Renal cortical epithelial cell (primary cell): ENCODE measurements at places on chromosomes 12 and 14.

DNA sequence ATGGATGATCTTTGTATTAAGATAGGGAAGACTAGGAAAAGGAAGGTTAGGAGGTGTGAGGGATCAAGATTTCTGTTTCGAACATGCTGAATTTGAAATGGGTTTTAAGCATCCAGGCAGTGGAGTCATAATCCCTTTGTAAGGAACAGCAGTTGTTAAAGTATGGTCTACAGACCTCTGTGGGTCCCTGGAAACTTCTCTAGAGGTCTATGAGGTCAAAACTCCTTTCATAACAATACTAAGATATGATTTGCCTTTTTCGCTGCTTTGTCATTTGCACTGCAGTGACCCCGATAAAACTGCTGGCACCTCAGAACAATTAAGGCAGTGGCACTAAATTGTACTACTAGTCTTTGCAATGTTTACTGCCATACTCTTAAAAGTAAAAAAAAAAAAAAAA lies 1.5 kb downstream of the RAD51AP1 start:
- no peak for DNase-seq

DNA sequence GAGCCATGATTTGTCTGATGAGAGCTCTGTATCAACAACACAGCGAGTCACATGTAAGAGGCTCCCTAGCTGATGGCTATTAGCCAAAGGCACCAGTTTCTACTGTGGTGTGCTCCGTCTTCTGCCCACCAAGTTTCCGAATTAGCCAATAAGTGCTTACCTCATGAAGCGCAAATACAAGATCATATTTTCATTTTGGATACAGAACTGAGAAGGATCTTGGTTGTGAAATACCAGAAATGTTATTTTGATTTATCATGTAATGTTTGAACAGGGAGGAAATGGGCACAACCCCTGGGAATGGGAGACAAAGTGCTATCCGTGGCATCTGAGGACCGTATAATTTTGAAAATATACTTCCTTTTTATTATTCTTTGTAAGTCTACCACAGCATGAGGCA lies 234.3 kb downstream of the DACT1 start:
- DNase-seq = no peak

DNA sequence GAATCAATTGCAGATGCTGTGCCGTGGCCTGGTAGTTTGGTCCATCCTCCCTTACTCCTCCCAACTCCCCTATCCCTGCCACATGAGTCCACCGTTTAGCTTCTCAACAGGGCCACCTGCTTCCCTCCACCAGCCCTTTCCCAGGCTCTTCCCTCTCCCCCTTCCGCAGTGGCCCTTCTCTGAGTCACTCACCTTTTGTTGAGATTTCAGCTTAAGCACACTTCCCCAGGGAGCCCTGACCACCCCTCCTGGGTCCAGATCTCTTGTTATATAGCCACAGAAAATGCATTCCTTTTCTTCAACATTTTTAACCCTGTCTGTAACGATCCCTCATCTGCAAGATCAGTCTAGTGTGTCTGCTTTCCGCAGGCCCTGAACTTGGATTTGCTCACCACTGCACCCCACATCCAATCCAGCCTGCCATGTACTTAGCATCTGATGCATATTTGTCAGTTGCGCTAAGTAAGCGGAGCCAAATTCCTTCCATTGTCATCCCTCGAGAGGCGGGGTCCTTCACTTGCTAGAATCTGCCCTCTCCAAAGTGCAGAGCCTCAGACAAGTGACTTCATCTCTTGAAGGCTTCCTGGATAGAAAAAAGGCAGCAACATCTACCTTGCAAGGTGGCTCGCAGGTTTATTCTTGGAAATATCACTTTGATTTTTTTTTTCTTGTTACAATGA lies 41.1 kb downstream of the TMEM63C start:
- no peak for DNase-seq

GRCh38 chr14:44428231-44428945 lies 78.7 kb downstream of the FSCB start:
- no peak for DNase-seq

DNA sequence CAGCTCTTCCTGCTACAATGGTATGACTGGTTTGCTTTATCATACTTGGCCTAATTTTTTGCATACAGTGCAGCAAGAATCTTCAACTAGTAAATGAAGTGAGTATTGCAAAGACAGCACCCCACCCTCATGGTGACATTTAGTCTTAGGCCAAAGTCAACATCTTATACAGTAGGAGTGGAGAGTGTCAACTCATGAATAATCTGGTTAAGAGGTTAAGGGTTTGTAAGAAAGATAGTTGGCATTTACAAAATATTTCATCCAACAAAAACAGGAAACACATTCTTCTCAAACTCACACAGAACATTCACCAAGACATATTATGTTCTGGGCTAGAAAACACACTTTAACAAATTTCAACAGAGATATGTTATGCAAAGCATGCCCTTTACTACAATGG lies 2.2 kb upstream of the OAS1 start:
- no peak for DNase-seq

DNA sequence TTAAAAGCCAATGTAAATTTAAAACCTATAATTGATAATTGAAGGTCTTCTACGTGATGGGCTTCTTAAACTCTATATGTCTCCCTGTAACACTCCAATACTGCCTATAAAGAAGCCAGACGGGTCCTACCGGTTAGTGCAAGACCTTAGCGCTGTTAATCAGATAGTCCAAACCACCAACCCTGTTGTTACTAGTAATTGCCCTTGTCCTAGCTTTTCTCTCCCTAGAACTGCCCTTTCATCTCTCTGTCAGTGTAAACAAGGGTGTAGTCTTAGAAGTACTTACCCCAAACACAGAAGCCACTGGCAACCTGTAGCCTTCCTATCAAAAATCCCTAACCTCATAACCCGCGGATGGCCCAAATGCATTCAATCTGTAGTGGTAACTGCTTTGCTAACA lies 243.0 kb upstream of the DIO3 start:
- no peak for DNase-seq

DNA sequence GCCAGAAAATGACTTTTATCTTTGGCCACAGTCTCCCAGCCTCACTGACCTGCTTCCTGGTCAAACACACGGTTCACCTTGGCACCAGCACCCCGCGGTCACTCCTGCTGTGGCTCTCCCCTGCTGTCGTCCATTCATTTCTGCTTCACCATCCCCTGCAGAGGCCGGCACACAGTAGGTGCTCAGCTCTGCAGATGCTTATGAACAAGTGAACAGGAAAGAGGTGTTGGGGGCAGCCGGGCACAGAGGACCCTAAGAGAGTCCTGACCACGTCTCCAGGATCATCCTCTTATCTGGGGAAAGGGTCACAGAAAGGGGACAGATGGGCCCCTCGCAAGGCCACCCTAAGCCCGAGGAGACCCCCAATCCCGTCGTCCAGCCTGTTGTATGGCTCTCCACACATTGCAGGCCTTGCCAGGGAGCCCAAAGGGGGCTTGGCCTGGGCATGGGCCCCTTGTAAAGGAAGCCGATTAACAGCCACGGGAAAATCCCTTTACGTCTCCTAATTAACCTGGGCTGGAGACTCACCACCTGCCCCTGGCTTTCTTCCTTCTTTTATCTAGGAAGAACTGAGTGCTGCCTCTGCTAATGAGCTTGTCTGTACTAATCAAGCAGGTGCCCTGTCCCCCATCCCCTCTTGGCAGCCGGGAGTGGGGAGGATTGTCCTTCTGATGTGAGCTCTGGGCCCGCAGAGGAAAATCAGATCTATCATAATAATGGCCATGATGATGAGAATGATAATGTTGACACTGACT lies 119.2 kb downstream of the AACS start:
- DNase-seq = no peak

- no peak for DNase-seq
Observed at GRCh38 chr12:31324845-31325523, 966 bp downstream of the SINHCAF start.

DNA sequence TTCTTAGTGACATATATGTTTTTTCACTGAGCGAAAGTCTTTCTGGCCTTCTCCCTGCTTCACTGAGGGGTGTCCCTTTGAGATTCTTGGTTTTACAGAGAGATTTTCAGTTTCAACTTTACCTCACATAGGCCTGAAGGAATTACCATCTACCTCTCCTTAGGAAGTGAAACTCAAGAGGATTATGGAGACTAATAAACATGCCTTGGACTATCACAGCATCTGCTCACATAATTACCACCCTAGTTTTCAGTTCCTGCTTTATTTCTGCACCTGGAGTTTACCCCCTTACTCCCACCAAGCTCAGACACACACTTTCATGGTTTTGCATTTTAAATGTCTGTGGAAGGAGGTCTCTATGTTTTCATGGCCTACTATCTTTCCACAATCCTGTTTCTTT lies 118.3 kb upstream of the SCAF11 start:
- no peak for DNase-seq
